ENCODE measurements at places on chromosomes 6 and 20. TPM values are rescaled to one million over a fixed set of nuclear protein-coding genes. Genes with fewer than 3 reads are reported as not detected.

STK35 gene
- total RNA-seq = 20.2 TPM

VSTM2L gene
- 2.6 TPM for total RNA-seq

- DNase-seq = peak; percentile 75
Measured at GRCh38 chr6:147506704-147507114, 1.8 kb upstream of the SAMD5 start.

PXDC1 gene
- 27.9 TPM for total RNA-seq

LINC00237 gene
- total RNA-seq = not detected

GRCh38 chr20:33419140-33419974 lies 18.0 kb upstream of the CDK5RAP1 start:
- DNase-seq = no peak

- DNase-seq = no peak
Measured at GRCh38 chr6:73655341-73655917, 1.6 kb upstream of the SLC17A5 start.

RAET1G gene
- 0.41 TPM for total RNA-seq

PLG gene
- total RNA-seq = 0.69 TPM

GRCh38 chr6:154353626-154354025 lies 3.0 kb downstream of the IPCEF1 start:
- DNase-seq = no peak

DNA sequence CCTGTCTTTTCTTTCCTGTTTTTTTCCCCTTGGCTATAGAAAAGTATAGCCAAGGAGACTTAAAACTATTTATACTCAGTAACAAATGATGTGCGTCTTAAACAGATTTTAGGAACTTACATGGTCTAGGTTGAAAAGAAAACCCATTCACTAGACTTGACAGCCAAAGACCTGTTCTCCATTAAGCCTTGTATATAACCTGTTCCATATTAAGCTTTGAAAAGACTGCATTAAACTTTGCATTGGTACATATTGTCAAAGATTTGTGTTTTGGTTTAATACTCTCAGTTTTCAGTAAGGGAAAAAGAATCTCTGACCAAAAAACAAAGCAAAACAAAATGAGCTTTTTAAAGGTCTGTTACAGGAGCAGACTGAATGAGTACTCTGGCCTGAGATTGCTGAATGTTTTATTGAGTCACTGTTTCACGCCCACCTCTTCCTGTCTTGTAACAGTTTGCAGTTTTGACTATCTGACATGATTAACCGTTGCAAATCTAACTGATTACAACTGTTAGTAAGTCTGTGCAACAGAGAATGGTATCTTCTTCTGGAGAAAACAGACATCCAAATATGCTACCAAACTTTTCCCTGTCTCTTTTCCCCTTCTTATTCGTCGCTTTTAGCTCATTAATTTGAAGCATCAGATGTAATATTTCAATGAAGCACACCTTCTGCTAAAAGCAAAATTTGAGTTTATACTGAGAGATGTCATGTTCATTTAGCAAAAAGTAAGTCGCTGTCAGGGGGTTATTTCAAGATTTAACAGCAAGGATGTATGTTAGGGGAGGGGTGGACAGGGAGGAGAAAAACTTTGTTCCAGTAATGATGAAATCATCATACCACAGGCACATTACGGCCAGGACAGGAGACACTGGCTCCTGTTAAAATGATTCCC lies 59.1 kb upstream of the SUPT3H start:
- DNase-seq = no peak

GRCh38 chr20:4022386-4023286 lies 7.3 kb upstream of the RNF24 start:
- no peak for DNase-seq

DNA sequence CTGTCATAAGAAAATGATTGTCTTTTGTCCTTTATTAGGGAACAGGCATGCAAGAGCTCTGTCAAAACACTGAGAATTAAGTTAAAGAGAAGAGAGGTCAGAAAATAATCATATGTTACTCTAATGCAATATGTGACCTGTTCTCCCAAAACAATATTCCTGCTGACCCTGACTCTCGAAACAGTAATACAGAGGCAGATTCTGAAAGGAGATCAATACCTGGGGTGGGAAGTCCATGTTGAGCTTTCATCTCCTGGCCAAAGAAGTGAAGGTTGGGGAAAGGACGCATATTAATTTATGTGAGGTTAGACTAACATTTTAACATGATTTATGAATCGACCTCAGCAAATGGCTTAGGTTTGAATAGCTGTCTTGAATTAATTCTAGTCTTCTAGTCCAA lies 243.0 kb downstream of the PTPRK start:
- DNase-seq = no peak

- DNase-seq = no peak
Measured at GRCh38 chr6:122289762-122290539, 109.5 kb upstream of the HSF2 start.

CLPSL1 gene
- total RNA-seq = not detected

Data from mucosa of descending colon (tissue), 3 donors.